Aorta (tissue), 5 donors: ENCODE measurements at places on chromosomes 2 and 18. TPM values are rescaled to one million over a fixed set of nuclear protein-coding genes. Genes with fewer than 3 reads are reported as not detected.

GRCh38 chr18:36518839-36519238, 221.3 kb downstream of the FHOD3 start:
- no peak overlapping the region for H3K27ac ChIP-seq
- DNase-seq, result no peak
- H3K4me1 ChIP-seq, result no peaks in the 10 kb centered on the region
- no peaks in the 10 kb centered on the region for H3K27me3 ChIP-seq
- no peaks in the 10 kb centered on the region for H3K36me3 ChIP-seq
- H3K4me3 ChIP-seq, result no peak overlapping the region

DNA sequence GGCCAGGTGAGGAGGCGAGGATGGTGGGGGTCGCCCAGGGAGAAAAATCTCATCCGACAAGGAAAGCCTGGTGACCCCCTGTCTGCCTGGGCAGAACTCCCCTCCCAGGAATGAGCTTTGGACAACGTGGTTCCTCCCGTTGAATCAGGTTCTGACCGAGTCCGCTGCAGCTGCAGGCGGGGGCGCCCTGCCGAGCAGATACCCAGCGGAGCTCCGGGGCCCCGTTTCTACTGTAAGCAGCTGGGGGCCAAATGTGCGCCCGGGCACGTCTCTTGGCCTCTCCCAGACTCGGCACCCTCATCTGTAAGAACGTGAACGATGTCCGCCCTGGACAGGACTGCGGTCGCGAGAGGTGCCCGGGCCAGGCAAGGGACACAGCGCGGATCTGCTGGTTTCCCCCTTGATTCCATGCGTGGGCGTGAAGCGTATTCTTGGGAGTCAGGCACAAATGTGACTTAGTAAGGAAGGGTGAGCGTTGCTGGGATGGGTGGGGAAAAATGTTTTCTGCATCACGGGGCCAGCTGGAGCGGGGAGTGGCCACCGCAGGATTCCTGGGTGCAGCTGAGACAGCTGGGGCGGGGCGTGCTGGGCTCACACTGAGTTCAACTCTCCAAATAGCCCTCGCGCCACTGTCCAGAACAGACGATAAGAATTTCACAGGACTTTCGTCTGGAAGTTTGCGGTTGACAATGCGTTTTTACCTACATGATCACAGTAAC, 20.2 kb upstream of the TUBB6 start:
- no peaks in the 10 kb centered on the region for H3K36me3 ChIP-seq
- no peaks in the 10 kb centered on the region for H3K4me1 ChIP-seq
- H3K4me3 ChIP-seq, result peak overlapping the region; percentile 3
- H3K27ac ChIP-seq, result peak overlapping the region; percentile 66
- peak; percentile 91 for DNase-seq
- no peaks in the 10 kb centered on the region for H3K27me3 ChIP-seq

DNA sequence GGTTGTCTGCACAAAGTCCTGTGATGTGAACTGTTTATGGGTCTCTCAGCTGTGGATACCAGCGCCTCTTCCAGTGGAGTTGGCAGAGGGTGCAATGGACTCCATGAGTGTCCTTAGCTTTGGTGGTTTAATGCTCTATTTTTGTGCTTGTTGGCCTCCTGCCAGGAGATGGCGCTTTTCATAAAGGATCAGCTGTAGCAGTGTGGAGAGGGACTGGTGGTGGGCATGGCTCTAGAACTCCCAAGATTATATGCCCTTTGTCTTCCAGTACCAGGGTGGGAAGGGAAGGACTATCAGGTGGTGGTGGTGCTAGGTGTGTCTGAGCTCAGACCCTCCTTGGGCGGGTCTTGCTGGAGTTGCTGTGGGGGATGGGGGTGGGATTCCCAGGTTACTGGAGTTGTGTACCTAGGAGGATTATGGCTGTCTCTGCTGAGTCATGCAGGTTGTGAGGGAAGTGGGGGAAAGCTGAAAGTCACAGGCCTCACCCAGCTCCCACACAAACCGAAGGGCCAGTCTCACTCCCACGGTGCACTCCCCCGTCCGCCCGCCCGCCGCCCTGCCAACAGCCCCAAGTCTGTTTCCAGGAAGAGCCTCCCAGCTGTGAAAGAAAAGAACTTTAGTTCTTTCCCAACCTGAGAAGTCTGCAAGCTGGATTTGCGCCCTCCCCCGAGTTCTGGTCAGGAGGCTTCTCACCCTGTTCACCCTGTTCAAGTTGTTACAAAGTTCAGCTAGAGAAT, 108.1 kb downstream of the MARCO start:
- no peaks in the 10 kb centered on the region for H3K27me3 ChIP-seq
- H3K36me3 ChIP-seq, result no peaks in the 10 kb centered on the region
- H3K4me1 ChIP-seq, result no peaks in the 10 kb centered on the region
- DNase-seq, result no peak
- H3K4me3 ChIP-seq, result no peak overlapping the region
- no peak overlapping the region for H3K27ac ChIP-seq

GRCh38 chr2:174744111-174744510, 20.2 kb downstream of the CHRNA1 start:
- H3K27ac ChIP-seq, result no peak overlapping the region
- no peak overlapping the region for H3K4me3 ChIP-seq
- H3K4me1 ChIP-seq, result no peaks in the 10 kb centered on the region
- no peak for DNase-seq
- no peaks in the 10 kb centered on the region for H3K27me3 ChIP-seq

DNA sequence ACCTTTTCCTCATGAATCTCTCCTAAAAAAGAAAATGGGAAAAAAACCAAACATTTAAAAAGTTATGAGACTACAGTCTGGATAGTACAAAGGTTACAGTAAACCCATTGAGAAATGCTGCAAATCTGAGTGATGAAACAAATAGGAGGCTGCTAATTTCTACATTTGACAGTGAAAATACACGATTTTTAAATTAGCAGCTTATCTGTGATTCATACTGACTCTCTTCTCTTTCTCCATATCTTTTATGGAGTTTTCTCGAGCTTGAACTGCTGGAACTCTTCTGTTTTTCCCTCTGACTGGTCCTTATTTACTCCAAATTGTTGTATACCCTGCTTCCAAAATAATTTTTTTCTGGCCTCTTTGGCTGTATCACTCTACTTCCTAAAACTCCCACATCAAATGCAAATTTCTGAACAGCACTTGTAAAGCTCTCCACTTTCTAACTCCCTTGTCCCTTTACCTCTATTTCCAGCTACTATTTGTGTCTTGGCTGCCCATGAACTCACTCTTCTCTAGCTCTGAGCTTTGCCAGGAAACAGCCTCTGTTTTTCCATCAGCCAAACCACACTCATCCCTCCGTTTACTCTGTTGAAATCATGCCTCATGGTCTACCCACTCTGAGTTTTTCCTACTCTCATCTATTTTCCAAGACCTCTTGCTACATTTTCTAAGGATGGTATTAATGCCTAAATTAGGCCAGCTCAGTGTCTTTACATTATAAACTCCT, 73.7 kb downstream of the RBMS1 start:
- no peaks in the 10 kb centered on the region for H3K36me3 ChIP-seq
- DNase-seq, result no peak
- no peaks in the 10 kb centered on the region for H3K27me3 ChIP-seq
- H3K4me3 ChIP-seq, result no peak overlapping the region

DNA sequence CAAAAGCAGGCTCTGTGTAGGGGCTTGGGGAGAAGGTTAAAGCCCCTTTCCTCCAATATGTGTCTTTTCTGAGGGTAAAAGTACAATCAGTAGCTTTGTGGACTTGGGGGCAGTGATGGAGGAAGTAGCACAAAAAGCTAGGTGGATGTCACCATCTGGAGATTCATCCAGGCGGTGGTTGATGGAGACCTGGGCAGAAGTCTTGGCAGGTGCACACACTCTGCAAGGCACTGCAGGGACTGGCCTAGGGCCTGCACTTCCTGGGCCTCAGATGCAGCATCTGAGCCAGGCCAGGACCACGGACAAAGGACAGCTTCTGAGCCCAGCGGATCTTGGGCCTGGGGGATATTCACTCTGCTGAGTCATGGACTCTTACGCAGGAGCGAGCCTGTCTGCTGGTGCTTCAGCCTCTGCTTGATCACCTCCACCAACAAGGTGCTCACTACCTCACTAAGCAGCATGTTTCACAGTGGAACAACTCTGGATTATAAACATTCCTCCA, 391.1 kb downstream of the TNS1 start:
- no peaks in the 10 kb centered on the region for H3K4me1 ChIP-seq
- no peaks in the 10 kb centered on the region for H3K36me3 ChIP-seq
- H3K4me3 ChIP-seq, result no peak overlapping the region
- DNase-seq, result no peak

- no peak overlapping the region for H3K4me3 ChIP-seq
- no peaks in the 10 kb centered on the region for H3K27me3 ChIP-seq
- no peaks in the 10 kb centered on the region for H3K36me3 ChIP-seq
- no peak for DNase-seq
- no peak overlapping the region for H3K27ac ChIP-seq
Measured at GRCh38 chr18:48619501-48619900, 80.7 kb downstream of the CTIF start.

DNA sequence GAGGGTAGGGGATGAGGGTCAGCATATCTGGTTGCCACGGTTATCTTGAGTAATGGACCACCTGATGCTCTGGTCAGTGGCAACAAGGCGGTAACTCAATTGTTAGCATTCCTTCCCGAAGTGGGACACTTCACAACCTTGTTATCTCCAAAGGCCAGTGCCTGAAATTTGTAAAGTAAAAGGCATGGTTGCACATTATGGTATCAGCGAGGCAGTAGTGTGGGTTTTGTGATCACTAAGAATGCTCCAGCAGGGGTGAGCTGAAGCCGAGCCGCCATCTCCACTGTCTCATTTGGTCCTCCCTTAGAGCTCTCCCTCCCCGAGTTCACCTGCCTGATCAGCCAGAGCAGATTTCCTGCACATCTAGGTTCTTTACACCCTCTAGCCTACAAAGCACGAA, 50.5 kb upstream of the LGALSL start:
- no peaks in the 10 kb centered on the region for H3K27me3 ChIP-seq
- H3K4me1 ChIP-seq, result peaks cover 6% of the 10 kb centered on the region
- DNase-seq, result no peak
- no peak overlapping the region for H3K4me3 ChIP-seq
- no peaks in the 10 kb centered on the region for H3K36me3 ChIP-seq

- H3K27ac ChIP-seq, result no peak overlapping the region
- H3K4me3 ChIP-seq, result no peak overlapping the region
- H3K27me3 ChIP-seq, result no peaks in the 10 kb centered on the region
- DNase-seq, result no peak
- H3K4me1 ChIP-seq, result no peaks in the 10 kb centered on the region
Measured at GRCh38 chr18:76922107-76922506, 99.8 kb downstream of the ZNF236 start.

- no peak for DNase-seq
- no peak overlapping the region for H3K4me3 ChIP-seq
- no peak overlapping the region for H3K27ac ChIP-seq
Measured at GRCh38 chr2:142965443-142965842, 88.0 kb downstream of the KYNU start.

DNA sequence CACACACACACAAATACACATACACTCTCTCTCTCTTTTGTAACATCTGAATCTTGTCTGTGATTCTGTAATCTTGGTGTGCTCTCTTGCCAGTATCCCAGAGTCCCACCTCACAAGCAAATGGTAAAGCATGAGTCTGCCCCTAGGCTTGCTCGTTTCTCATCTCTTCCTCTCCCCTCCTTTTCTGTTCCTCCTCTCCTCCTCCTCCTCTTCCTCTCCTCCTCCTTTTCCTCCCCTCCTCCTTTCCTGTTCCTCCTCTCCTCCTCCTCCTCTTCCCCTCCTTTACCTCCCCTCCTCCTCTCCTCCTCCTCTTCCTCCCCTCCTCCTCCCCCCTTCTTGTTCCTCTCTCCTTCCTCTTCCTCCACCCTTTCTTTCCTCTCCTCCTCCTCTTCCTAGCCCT, 59.0 kb downstream of the TNFRSF11A start:
- DNase-seq, result no peak
- H3K36me3 ChIP-seq, result no peaks in the 10 kb centered on the region
- no peak overlapping the region for H3K27ac ChIP-seq
- no peaks in the 10 kb centered on the region for H3K4me1 ChIP-seq

DNA sequence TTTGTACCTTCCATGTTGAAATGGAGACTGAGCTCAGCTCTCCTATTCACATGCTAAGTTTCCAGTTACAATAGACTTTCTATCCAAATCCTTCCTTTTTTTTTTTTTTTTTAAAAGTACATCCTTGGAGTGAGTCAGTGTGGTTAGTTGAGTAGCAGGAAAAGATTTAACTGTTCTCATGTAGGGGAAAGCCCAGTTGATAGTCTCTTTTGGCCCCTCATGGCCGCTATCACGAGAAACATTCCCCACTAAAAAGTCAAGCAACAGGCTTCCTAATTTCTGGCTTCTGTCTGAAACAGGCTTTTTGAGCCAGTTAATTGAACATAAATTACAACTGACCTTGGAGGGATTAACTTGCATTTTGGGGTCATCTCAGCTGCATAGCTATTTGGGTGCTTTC, 161.3 kb downstream of the MEIS1 start:
- no peak overlapping the region for H3K4me3 ChIP-seq
- H3K27ac ChIP-seq, result no peak overlapping the region
- H3K27me3 ChIP-seq, result no peaks in the 10 kb centered on the region
- H3K36me3 ChIP-seq, result no peaks in the 10 kb centered on the region

SLC9A4 gene
- total RNA-seq, result 0.15 TPM

EFHD1 gene
- total RNA-seq, result 236 TPM

LCT gene
- total RNA-seq, result not detected

SP110 gene
- total RNA-seq, result 22.4 TPM

TRAF3IP1 gene
- total RNA-seq, result 21.0 TPM

DPYSL5 gene
- not detected for total RNA-seq

LTBP1 gene
- 573 TPM for total RNA-seq

ANKRD62 gene
- not detected for total RNA-seq
